AML-193 (cell line): ENCODE measurements at places on chromosomes 5 and 9.

GRCh38 chr5:97141031-97141430, 1.4 kb downstream of the LIX1 start:
- no peak for DNase-seq

GRCh38 chr5:138686668-138687067, 66.6 kb upstream of the CTNNA1 start:
- DNase-seq: no peak

DNA sequence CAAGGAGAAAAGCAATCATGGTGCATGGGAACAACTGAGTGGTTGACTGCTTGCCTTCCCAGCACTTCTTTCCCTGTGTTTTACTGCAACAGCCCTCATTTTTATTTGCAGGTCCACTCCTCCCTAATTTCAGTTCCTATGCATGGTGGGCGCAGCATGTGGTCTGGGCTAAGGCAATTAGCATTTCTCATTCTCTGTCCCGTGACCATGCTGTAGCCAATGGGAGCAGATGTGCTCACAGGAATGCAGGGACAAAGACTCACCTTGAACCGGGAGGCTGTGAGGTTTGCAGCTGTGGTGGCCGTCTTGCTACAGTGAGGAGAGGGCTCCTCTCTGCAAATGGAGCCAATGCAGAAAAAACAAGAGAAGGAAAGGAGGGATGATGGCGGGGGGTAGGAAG, 315.5 kb downstream of the SLIT3 start:
- no peak for DNase-seq

DNA sequence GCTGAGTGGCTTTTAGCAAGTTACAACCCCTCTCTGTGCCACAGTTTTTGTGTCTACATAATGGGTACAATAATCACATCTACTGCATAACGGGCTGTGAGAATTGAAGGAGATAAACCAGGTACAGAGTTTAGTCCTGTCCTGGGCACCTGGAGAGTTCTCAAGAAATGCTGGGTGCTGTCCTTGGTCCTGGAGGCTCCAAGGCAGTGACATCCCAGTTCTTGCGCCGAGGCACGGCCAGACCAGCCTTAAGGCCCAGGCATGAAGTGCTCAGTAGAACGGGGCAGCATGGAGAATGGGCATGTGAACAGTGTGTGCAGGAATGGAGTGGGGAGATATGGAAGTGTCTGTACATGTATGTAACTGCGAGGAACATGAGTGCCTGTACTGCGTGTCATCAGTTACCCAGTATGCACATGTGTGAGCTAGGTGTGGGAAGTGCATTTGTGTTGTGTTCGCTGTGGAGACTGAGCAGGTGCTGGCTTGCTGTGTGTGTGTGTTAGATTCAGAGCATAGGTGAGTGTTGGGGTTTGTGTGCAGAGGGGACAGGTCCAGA, 6.3 kb upstream of the UNC5A start:
- DNase-seq: no peak

- no peak for DNase-seq
Measured at GRCh38 chr5:138574744-138575193, 432 bp downstream of the HSPA9 start.

GRCh38 chr9:136585531-136586120, 39.8 kb upstream of the NOTCH1 start:
- no peak for DNase-seq

GRCh38 chr9:137030538-137031527, 1.1 kb downstream of the FUT7 start:
- DNase-seq: peak; percentile 87

DNA sequence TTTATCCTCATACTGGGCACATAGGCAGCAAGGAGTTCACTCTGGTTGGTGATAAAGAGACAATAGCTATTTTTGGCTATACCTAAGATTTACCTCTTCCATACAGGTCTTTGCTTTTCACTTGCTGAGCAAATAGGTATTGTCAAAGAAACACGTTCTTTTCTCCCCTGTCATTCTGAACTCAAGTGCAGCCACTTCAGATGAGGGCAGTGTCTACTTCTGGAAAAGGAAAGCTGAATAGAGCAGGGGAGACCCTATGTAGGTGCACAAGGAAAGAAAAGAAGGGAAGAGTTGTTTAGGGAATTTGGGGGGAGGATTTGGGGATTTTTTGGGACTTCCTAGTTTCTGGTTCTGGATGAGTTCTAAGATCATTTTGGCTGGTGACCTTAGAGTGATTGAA, 109.6 kb downstream of the ATP10B start:
- DNase-seq: no peak

GRCh38 chr5:71569748-71570509, 17.2 kb upstream of the MCCC2 start:
- DNase-seq: no peak

GRCh38 chr9:33458444-33458843, 11.1 kb upstream of the AQP3 start:
- no peak for DNase-seq

DNA sequence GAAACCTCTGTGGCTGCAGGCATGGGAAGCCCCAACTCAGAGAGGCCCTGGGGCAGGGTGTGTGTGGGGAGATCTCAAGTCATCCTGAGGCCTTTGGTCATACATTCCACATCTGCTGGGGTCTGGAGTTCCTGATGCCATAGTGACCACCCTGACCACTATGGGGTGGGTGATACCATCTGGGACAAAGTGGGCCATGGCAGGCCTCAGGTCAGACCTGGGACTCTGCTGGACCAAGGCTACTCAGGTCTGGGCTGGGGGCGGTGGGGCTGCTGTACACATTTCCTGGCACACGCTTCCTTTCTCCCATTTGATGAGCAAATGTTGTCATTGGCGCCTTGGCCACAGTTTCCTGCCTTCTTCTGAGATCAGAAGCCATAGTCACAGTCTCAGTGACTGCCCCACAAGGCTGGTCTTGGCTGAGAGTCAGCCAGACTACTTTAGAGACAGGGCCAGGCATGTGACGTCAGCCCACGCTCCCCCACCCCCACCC, 15.1 kb upstream of the ACSL6 start:
- no peak for DNase-seq

DNA sequence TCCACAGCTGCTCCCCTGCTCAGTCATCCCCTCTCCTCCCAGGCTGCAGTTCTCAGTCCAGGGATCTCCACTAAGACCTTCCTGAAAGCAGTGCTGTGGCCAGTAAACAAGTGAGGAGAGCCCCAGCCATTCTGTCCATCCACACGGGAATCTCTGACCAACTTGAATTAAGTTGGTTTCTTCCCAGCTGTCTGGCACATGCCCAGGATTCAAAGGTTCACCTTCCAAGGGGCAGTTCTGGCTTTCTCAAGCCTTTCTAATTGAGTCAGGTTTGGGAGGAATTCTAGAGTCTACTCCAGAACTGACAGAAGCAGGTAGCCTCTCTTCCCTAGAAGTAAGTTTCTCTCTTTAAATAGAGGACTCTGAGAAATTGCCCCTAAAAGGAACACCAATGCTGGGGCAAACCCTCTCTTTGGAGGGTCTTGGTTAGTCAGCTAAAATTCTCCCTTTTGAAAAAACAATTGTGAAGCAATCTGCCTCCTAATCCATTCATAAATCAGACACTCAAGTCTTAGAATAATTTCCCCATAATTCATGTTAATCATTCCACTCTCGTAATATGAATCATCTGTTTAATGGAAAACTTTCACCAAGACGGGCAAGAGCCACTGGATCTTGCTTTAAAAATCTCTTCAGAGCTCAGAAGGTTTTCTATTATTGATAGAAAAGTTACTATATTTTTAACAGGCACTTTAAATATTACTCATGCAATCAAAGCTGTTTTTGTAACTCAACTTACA, 133.8 kb downstream of the SPOCK1 start:
- no peak for DNase-seq
